ENCODE measurements at places on chromosomes 4 and X. TPM values are rescaled to one million over a fixed set of nuclear protein-coding genes. Genes with fewer than 3 reads are reported as not detected.

The MID2 gene
- 1.8 TPM for total RNA-seq

DNA sequence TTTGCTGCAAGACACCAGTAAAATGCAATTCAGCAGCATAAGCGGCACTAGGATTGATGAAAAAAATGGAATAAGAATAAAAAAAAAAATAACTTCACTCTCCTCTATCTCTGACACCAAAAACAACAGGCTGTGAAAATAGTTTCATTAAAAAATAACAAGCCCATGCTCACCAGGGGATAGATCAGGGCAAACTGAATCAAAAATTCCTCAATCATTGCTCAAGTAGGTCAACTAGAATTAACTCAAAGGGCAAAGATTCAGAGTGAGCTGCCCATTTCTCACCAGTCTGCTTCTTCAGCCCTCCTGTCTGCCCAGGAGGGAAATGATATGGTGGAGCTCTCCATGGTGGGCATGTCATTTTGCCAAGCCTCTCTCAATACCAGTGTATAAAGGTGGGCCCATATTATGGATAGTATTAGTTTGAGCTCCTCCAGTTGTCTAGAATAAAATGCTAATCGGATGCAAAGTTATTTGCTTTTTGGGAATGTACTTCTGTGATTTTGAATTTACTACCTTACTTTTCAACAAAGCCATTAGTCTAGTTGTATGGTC lies 153.9 kb downstream of the UNC5C start:
- no peak overlapping the region for H3K27ac ChIP-seq
- H3K27me3 ChIP-seq = no peaks in the 10 kb centered on the region
- H3K4me3 ChIP-seq = no peak overlapping the region
- no peak for DNase-seq
- no peaks in the 10 kb centered on the region for H3K36me3 ChIP-seq

DNA sequence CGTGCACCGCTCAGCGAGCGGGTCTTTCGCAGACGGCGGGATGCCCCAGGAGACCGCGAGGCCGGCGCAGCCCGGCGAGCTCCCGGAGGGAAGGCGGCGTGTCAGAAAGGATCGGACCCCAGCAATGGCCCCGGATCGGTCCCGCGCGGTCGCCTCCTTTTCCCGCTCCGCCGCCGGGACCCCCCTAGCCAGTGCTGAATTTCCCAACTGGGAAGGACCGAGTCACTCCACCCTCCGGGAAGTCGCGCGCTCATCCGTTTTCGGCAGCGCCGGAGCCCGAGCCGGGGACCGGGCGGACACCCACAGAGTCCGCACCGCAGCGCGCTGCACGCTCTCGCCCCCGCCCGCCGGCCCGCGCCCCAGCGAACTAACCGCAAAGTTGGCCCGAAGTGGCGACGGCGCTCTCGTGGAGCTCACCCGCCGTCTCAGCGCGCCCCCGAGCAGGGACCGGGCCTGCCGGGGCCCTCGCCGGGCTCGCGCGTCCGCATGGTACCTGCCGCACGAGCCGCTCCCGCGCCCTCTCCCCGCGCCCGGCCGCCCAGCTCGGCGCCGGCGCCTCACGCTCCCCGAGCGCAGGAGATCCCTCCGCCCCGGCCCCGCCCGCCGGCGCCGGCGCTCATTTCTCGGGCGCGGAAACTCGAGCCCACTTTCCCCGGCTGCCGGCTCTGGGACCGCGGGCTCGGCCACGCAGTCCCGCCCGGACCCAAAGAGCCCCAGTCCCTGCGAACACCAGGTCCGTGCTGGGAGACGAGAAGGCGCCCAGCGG lies at the start of gene FAT1:
Gene FAT1 (minus strand): TSS at position 565 of the 766 bp plus-strand sequence. CDS start 14,029 bp downstream, outside the sequence.
- no peaks in the 10 kb centered on the region for H3K36me3 ChIP-seq
- no peaks in the 10 kb centered on the region for H3K27me3 ChIP-seq
- H3K4me3 ChIP-seq = peak within 1 kb of the TSS; percentile 83
- peaks cover 6% of the 10 kb centered on the region for H3K4me1 ChIP-seq

The NAP1L3 gene
- not detected for total RNA-seq

DNA sequence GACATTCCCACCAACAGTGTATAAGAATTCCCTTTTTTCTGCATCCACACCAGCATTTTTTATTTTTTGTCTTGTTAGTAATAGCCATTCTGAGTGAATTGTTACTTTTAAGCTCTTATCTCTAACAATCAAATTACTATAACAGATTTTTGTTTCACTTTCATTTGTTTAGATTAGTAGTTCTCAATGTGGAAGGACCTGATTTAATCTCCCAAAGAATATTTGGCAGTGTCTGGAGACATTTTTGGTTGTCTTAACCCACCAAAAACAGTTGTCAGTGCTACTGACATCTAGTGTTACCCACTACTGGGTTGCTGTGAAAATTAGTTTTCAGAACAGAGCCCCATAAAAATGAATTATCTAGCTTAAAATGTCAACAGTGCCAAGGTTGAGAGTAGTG lies 37.9 kb downstream of the RUFY3 start:
- no peaks in the 10 kb centered on the region for H3K27me3 ChIP-seq
- H3K27ac ChIP-seq = no peak overlapping the region
- no peak overlapping the region for H3K4me3 ChIP-seq
- no peaks in the 10 kb centered on the region for H3K4me1 ChIP-seq

The RIPPLY1 gene
- not detected for total RNA-seq

GRCh38 chr4:176810481-176811249 lies 17.9 kb upstream of the VEGFC start:
- H3K27ac ChIP-seq = no peak overlapping the region
- DNase-seq = no peak
- no peaks in the 10 kb centered on the region for H3K27me3 ChIP-seq
- no peak overlapping the region for H3K4me3 ChIP-seq

The SMIM10 gene
- 7.9 TPM for total RNA-seq

GRCh38 chr4:35963974-35964515 lies 280.3 kb downstream of the ARAP2 start:
- H3K4me3 ChIP-seq = no peak overlapping the region
- H3K27ac ChIP-seq = no peak overlapping the region
- no peak for DNase-seq
- H3K36me3 ChIP-seq = no peaks in the 10 kb centered on the region
- no peaks in the 10 kb centered on the region for H3K4me1 ChIP-seq
- no peaks in the 10 kb centered on the region for H3K27me3 ChIP-seq

DNA sequence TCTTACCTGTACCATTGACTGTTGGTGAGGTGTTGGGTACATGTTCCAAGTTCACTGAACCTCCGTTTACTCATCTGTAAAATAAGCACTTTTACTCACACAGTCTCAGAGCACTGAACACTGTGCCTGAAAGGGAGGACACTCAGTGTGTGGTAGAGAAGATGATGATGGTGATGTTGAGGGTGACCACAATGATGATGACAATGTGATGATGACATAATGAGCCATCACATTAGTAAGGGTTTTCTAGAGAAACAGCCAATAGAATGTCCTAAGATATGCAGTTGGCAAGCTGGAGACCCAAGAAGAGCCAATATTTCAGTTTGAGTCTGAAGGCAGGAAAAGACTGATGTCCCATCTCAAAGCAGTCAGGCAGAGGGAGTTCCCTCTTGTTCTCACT lies 315.4 kb upstream of the IGFBP7 start:
- H3K27ac ChIP-seq = no peak overlapping the region
- no peak for DNase-seq
- no peaks in the 10 kb centered on the region for H3K36me3 ChIP-seq
- H3K27me3 ChIP-seq = no peaks in the 10 kb centered on the region
- no peak overlapping the region for H3K4me3 ChIP-seq
- H3K4me1 ChIP-seq = no peaks in the 10 kb centered on the region

The GPR101 gene
- not detected for total RNA-seq

The ASMT gene
- total RNA-seq = not detected

- no peaks in the 10 kb centered on the region for H3K4me1 ChIP-seq
- no peak overlapping the region for H3K4me3 ChIP-seq
Measured at GRCh38 chrX:7316280-7316679, 168.3 kb upstream of the PUDP start.

DNA sequence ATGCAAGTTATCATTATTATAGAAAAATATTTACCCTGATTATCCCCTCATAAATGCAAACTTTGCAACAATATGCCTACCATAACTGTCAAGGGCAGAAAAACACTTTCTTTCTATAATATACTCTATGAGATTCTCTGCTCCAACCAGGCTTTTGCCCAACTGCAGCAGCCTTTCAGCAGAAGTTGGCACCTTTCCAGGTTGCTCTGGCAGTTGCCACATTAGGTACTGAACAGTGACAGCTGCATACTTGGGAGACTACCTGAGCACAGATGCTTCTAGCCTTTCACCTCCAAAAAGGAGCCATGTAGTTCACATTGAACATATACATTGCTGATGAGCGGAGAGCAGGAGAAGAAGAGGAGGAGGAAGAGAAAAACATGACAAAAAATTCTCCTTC lies 69.5 kb upstream of the BRWD3 start:
- no peaks in the 10 kb centered on the region for H3K27me3 ChIP-seq
- H3K36me3 ChIP-seq = no peaks in the 10 kb centered on the region
- no peak overlapping the region for H3K4me3 ChIP-seq
- no peak for DNase-seq
- H3K27ac ChIP-seq = no peak overlapping the region
- no peaks in the 10 kb centered on the region for H3K4me1 ChIP-seq

- DNase-seq = peak; percentile 29
- H3K27ac ChIP-seq = no peak overlapping the region
- no peaks in the 10 kb centered on the region for H3K27me3 ChIP-seq
Measured at GRCh38 chr4:7289589-7289988, 97.3 kb downstream of the SORCS2 start.
